Hepatocyte (in vitro differentiated cells): ENCODE measurements at places on chromosomes 4 and X. TPM values are rescaled to one million over a fixed set of nuclear protein-coding genes. Genes with fewer than 3 reads are reported as not detected.

The SLC6A14 gene
- polyA plus RNA-seq = 0.05 TPM in 1 of 2 replicates, not detected in the other

The FTHL17 gene
- polyA plus RNA-seq = not detected in 2 replicates

The BTK gene
- polyA plus RNA-seq = 0.62 and 1.4 TPM in 2 replicates

The KIF4A gene
- 4.0 and 4.2 TPM in 2 replicates for polyA plus RNA-seq

DNA sequence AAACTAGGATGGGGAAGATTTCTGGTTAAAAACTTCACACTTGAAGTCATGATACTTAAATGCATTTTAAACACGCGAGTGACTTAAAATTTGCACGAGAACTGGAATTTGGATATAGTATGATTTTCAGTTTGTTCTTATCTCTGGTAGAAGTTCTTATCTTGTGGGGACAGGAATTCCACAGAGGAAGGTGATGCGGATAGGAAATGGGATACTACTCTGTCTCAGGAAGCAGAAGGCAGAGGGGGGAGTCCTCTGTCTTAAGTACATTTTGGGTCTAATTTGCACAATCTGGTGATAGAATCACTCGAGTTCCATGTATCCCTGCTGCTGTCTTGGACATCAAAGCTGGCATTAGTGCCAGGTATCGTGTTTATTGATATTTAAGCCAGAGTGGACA lies 53.3 kb downstream of the TLL1 start:
- no peaks in the 10 kb centered on the region for H3K36me3 ChIP-seq
- no peak overlapping the region for H3K27ac ChIP-seq
- H3K4me1 ChIP-seq = no peaks in the 10 kb centered on the region
- H3K4me3 ChIP-seq = no peak overlapping the region
- no peaks in the 10 kb centered on the region for H3K27me3 ChIP-seq

DNA sequence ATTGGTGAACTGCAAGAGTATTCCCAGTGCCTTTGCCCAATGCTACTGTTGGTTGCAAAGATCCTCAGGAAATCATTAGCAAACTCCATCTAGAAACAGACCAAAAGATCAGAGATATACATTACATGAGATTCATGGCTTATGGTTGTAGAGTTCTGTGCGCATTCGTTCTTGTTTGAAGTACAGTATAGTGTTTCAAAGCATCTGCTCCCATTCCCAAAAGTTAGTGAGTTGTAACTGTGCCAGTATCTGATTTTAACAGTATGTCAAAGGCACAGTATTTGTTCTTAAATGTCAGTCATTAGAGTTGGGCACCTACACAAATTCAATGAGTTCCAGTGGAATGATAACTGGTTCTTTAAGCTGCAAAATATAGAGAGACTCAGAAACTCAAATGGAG lies 314.7 kb upstream of the ATOH1 start:
- no peak overlapping the region for H3K4me3 ChIP-seq
- no peaks in the 10 kb centered on the region for H3K36me3 ChIP-seq
- no peak for DNase-seq
- no peaks in the 10 kb centered on the region for H3K4me1 ChIP-seq

DNA sequence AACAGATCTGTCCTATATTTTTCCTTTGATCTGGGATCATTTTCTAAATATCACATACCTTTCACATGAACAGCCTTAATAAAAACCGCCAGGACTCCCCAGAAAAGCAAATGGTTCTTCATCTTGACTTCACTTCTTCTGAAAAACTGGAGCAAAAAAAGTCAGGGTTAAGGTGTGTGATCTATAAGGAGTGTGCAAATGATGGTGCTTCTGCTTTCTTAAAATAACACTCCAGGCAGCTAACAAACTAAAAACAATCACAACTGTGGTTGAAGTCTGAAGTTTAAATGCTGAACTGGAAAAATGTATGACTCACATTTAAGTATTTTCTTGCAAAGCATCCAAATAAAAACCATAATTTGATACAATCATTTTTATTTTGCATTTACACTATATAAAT lies at the start of gene JCHAIN:
TSS of gene JCHAIN (minus strand) at position 140 of the 400 bp plus-strand sequence. CDS start at position 122, 18 bp downstream.
- no peaks in the 10 kb centered on the region for H3K27me3 ChIP-seq
- H3K36me3 ChIP-seq = no peaks in the 10 kb centered on the region
- no peaks in the 10 kb centered on the region for H3K4me1 ChIP-seq
- H3K4me3 ChIP-seq = no peak within 1 kb of the TSS
- no peak for DNase-seq

GRCh38 chr4:158056689-158057245 lies 116.1 kb downstream of the GASK1B start:
- no peak overlapping the region for H3K27ac ChIP-seq
- H3K4me3 ChIP-seq = no peak overlapping the region
- no peak for DNase-seq
- no peaks in the 10 kb centered on the region for H3K27me3 ChIP-seq
- H3K4me1 ChIP-seq = no peaks in the 10 kb centered on the region

DNA sequence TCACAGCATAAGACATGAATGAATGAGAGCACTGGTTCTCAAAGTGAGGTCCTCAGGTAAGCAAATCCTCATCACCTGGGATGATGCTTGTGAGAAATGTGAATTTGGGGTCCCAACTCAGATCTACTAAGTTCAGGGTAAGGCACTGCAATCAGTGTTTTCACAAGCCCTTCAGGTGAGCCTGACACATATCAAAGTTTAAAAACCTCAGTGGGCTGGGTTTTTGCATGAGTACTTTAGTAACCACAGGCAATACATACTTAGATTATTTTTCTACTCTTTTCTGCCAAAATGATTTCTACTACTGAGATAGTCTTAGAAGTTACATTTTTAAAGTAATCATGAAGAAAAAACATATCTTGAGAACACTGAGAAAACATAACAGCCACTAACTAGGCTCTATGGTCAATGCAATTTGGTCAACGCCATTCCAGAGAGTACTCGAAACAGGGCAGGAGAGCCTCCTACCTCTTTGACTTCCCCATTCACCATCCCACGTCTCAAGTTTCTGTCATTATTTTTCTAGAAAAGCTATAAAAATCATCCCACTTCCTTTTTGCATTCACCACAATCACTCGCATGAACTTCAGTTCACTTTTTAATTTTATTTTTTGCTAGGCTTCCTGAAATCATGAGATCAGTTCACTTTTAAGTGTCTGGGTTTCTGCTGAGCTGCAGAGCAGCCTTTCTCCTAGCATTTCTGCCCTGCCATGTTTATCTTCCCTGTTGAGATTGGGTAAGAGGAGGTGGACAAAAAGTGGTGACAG lies 73.8 kb downstream of the MFAP3L start:
- no peaks in the 10 kb centered on the region for H3K27me3 ChIP-seq
- no peaks in the 10 kb centered on the region for H3K4me1 ChIP-seq
- H3K36me3 ChIP-seq = no peaks in the 10 kb centered on the region
- DNase-seq = no peak
- no peak overlapping the region for H3K4me3 ChIP-seq
